ENCODE measurements at places on chromosomes 1 and 21.
A peak's percentile ranks its signal among the peaks of the same experiment; 100 is the strongest.

DNA sequence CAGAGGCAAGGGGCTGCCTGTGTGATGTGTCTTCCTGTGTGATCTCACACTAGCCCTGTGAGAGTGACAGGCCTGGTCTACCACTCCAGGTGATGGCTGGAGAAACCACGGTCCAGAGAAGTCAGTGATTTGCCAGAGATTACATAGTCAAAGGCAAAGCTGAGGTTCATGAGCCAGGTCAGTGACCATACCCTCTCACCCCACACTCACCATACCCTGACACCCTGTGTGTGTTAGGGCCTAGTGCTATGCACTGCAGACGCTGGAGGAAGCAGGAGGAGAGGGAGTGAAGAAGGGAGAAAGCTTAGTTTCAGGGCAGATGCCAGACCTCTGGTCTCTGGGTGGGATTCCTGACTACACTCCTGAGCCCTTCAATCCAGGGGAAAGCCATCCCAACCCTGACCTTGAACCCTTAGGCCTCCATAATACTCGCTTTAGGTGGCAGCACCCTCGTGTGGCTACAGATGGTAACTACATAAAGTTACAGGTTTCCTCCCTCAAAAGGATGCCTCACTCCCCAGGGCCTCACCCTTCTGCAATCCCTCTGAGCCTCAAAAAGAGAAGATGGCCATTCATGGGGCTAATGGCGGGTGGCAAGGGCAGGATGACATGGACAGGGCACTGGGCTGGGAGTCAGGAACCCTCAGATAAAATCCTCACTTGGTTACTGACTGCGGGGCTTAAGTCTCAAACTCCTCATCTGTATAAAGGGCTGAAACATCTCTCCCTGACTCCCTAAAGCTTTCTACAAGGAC, 20.8 kb upstream of the SDC3 start:
- DNase-seq = peak; percentile 66

- no peak for DNase-seq
Measured at GRCh38 chr1:3548895-3549294, 62.4 kb downstream of the MEGF6 start.

DNA sequence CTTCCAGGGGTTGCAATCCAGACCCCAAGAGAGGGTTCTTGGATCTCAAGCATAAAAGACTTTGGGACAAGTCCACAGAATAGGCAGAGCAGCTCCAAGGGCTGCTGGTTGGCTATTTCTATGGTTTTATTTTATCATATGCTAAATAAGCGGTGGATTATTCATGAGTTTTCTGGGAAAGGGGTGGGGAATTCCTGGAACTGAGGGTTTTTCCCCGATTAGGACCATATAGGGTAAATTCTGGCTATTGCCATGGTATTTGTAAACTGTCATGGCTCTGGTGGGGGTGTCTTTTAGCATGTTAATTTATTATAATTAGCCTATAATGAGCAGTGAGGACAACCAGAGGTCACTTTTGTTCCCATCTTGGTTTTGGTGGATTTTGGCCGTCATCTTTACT, 270.9 kb upstream of the PLXNA2 start:
- no peak for DNase-seq

DNA sequence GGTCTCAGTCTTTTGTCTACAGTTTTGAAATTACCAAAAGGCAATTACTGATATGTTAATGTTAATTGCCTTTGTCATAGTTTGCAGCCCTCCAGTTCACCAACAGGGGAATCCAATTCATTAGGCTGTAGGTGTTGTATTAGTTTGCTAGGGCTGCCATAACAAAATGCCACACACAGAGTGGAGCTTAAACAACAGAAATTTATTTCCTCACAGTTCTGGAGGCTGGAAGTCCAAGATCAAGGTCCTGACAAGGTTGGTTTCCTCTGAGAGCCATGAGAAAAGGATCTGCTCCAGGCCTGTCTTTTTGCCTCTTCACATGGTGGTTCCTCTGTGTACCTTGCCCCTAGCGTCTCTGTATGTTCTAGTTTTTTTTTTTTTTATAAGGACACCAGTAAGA, 1.3 kb downstream of the RTCA start:
- DNase-seq = no peak

DNA sequence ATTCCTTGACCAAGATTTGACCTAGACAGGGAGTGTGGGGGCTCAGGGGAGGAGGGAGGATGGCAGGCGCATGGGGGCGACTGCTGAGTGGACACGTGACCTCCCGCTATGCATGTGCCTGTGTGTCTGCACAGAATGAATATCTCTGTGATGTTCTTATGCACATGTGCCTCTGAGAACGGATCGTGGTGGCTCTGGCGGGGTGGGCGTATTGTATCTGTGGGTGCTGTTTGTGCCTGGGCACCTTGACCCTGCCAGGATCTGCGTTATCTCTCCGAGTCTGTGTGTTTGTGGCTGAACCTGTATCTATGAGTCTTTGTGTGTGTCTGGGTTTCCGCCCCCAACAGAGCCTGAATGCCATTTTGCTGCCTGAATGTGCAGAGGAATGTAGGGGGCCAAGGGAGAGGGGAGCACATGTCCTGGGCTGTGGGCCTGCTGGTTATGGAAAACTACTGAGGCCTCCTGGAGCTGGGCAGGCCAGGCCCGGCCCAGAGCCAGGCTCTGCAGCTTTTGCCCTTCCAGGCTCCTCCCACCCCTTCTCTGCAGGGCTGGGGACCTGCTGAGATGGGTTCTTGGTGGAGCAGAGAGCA, 102.5 kb downstream of the EBNA1BP2 start:
- no peak for DNase-seq

GRCh38 chr1:162366149-162366548, 10.5 kb downstream of the SPATA46 start:
- no peak for DNase-seq

DNA sequence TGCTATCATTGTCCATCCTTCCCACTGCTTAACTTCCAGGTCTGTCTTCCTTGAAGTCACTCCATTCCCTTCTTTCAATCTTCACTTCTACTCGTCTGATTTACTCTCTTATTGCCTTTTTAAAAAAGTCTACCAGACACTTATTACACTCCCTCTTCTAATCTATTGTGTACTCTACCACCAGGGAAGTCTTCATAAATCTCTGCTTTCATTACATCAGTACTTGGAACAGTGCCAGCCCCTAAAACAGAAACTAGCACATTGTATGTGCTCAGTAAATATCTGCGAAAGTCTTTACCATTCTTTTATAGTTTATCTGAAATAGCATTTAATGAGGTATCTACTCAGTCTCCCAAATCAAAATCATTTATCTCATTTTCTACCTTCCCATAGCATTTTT, 236.4 kb downstream of the USH2A start:
- DNase-seq = no peak

GRCh38 chr1:106536741-106537140, 519.7 kb upstream of the PRMT6 start:
- DNase-seq = no peak

- DNase-seq = no peak
Measured at GRCh38 chr1:93031711-93032110, 47.4 kb upstream of the MTF2 start.

- no peak for DNase-seq
Measured at GRCh38 chr1:25182629-25183028, 49.7 kb downstream of the SYF2 start.

- no peak for DNase-seq
Measured at GRCh38 chr1:180912801-180913565, at the start of gene KIAA1614. Gene KIAA1614 (plus strand): TSS chr1:180912897. CDS start chr1:180913244, 347 bp downstream.

GRCh38 chr1:24105368-24106160, 6.4 kb downstream of the MYOM3 start:
- no peak for DNase-seq

GRCh38 chr1:243343970-243344937, 88.4 kb downstream of the SDCCAG8 start:
- DNase-seq = no peak

- no peak for DNase-seq
Measured at GRCh38 chr1:225879521-225880221, 2.5 kb downstream of the TMEM63A start.

GRCh38 chr1:67312615-67313014, 4.9 kb downstream of the IL12RB2 start:
- DNase-seq = no peak

GRCh38 chr1:175208773-175209492, 16.4 kb upstream of the KIAA0040 start:
- no peak for DNase-seq

- DNase-seq = no peak
Measured at GRCh38 chr1:151574575-151575529, 34.7 kb downstream of the TUFT1 start.

DNA sequence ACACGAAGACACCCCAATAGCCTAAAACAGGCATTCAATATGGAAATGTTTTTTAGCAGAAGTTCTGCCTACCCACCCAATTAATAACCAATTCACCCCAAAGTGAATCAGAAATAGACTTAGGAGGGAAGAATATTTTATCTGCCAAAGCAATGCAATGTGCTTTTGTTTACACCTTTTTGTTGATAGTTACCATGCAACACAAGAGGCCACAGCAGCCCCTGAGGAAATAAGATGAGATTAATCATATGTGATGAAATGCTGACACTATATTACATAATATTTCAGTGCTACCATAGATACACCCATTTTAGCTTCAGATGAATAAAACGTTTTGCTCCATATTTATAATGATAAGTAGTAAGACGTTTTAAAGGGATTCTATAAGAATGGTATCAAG, 60.9 kb upstream of the RGS2 start:
- DNase-seq = no peak

- no peak for DNase-seq
Measured at GRCh38 chr21:31898933-31899630, 26.3 kb downstream of the HUNK start.

DNA sequence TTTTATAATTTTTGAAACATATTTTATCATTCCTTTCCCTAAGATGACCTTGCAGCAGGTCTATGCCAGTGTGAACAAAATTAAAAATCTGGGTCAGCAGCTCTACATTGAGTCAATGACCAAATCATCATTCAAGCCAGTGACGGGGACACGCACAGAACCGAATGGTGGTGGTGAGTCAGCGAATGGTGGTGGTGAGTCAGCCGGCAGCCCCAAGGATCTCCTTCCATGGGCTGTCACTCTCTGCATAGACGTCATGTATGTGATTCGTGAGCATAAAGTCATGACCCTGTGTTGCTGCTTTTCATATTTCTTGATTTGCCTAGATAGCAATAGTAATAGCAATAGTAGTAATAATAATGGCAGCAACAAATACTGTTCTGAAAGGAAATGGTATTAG, 26.3 kb downstream of the PER3 start:
- DNase-seq = no peak

DNA sequence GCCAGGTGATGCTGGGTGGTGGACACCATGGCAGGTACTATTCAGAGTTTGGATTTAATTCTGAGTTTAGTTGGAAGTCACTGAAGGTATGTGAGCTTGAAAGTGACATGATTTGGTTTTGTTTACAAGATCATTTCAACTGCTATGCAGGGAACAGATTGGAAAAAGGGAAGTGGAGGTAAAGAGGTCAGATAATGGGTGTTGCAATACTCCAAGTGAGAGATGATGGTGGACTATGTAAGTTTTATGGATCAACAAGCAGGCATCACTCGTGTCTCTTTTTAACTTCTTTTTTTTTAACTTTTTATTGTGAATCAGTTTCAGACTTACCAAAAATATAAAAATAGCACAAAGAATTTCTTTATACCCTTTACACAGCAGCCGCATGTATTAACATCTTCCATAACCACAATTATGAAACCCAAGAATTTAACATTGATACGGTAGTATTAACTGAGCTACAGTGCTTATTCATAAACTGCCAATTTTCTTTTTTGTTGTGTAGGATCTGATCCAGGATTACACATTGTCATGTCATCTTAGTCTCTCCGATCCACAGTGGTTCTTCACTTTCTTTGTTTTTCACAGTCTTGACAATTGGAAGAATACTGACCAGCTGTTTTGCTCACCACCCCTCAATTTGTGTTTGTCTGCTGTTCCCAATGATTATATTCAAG, 24.9 kb upstream of the NHLH2 start:
- DNase-seq = no peak

- no peak for DNase-seq
Measured at GRCh38 chr1:8914466-8914865, 31.2 kb upstream of the CA6 start.

GRCh38 chr1:113654883-113655282, 104.4 kb downstream of the PHTF1 start:
- DNase-seq = no peak

DNA sequence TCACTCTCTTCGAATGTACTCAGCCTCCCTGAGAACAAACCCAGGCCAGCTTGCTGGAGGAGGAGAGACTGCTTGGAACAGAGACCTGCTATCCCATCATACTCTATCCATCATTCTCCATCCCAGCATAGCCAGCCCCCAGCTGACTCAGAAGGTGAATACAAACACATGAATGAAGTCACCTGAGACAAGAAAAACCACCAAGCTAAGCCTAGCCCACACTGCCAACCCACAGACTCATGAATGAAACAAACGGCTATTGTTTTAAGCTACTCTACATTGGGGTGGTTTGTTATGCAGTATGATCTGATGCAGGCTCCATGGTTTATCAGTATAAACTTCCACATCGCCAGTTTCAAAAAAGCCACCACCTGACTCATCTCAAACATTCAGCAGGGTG, 395.6 kb downstream of the SETD4 start:
- DNase-seq = no peak

- no peak for DNase-seq
Measured at GRCh38 chr1:93016171-93016570, 54.9 kb upstream of the DIPK1A start.

DNA sequence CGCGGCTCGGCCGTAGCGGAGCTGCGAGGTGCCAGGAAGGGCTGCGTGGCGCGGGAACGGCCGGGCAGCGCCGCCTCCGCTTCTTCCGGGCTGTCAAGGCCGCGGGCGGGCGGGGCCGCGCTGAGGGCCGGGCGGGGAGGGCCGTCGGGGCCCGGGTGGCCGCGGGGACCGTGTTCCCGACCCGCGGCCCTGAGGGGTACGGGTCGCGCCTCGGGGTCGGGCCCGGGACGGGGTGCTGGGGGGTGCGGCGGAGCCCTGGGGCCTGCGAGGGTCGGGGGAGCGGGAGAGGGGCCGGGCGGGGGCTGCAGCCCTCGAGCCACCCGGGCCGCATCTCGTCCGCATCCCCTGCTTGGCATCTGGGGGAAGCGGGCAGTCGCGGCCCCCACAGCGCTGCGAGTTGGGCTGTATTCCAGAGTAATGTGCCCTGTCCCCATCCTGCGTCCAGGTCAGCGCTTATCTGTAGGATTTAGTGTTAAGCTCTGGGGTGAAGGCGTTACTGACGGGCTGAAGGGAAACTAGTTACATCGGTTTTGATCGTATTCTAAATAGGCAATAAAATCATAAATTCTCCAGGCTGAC, 379 bp downstream of the RER1 start:
- no peak for DNase-seq

DNA sequence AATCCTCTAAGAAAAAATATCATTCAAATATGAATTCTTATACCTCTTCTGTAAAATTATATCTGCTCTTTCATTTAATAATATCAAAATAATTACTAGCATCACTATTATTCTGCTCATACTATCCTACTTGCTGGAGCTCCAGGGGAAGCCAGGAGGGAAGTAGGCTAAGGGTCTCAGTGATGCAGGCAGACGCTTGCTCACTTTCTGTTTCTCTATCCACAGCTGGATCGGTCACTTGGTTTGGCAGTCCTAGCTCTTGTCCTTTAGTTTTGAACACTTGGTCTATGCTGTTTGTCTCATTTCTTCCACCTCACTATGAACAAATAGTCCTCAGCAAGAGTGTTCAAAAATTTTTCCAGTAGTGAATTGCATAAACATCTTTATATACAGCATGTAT, 11.3 kb downstream of the CCDC190 start:
- no peak for DNase-seq

All from activated naive CD4-positive, alpha-beta T cell treated with anti-CD3 and anti-CD28 coated beads, Interleukin-2, amount 50 U/mL, for 72 hours (primary cell).